ENCODE measurements at places on chromosomes 2 and 18.

- no peak for DNase-seq
Observed at GRCh38 chr2:169815849-169816248, 8.9 kb downstream of the METTL5 start.

- DNase-seq, result no peak
Observed at GRCh38 chr2:18247282-18248110, 313.0 kb downstream of the RDH14 start.

DNA sequence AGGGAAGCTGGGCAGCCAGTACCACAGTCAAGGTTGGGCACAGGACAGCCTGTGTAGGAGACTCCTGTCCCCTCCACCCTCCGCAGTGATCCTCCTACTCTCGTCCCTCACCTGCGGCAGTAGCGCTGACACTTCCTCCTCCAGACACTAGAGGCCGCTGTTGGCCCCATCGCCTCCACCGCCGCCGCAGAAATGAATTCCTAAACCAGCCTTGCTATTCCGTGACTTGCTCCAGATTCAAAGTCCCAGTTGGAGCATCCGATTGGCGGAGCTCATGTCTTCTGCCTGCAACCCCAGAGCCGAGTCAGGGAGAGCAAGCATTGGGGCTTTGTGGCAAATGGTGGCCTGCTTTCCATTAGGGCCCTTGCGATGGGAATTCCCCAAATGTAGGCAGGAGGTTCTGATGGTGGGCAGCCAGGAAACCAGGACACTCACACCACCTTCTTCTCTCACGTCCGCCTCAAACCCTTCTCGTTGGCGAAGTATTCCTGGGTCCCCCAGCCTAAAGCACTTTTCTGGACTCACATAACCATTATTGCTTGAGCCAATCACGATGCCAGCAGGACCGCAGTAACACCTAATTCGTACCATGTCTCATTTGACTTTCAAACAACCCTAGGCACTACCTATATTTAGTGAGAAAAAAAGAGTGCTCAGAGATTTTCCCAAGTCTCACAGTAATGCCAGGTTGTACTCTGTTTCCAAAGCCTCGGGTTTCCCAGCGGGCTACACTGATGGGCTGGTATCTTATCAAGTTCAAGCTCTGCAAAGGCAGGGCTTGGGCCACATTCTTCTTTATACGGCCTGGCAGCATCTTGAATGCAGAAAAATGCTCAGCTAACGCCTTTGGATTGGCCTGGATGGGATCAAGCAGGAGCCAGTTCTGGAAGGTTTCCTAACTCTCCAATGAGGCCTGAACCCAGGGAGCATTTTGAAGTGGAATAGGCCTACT lies 1.2 kb upstream of the DNAJB2 start:
- peak; percentile 49 for DNase-seq

- no peak for DNase-seq
Observed at GRCh38 chr2:235756491-235756890, 262.6 kb downstream of the AGAP1 start.

- no peak for DNase-seq
Observed at GRCh38 chr2:237118561-237119155, 33.0 kb downstream of the COPS8 start.

GRCh38 chr18:46073474-46074331 lies 1.6 kb upstream of the PSTPIP2 start:
- no peak for DNase-seq

- DNase-seq, result no peak
Observed at GRCh38 chr2:44333994-44334393, 27.3 kb downstream of the PREPL start.

- DNase-seq, result no peak
Observed at GRCh38 chr18:59697236-59697932, at the start of gene CCBE1. Gene CCBE1, minus strand, starts transcription at chr18:59697423.

All from stimulated activated CD8-positive, alpha-beta memory T cell treated with anti-CD3 and anti-CD28 coated beads, Interleukin-2, amount 100 ng/mL, for 1 hour (primary cell).